Small intestine (tissue), 16 donors: ENCODE measurements at places on chromosomes 12 and 14. TPM values are rescaled to one million over a fixed set of nuclear protein-coding genes. Genes with fewer than 3 reads are reported as not detected.

The IL22 gene
- polyA plus RNA-seq = not detected

The CCDC77 gene
- polyA plus RNA-seq = 10.9 TPM

The GALNT9 gene
- 2.6 TPM for polyA plus RNA-seq

The LETMD1 gene
- 74.7 TPM for polyA plus RNA-seq

The GOLT1B gene
- 11.3 TPM for polyA plus RNA-seq

The OTUB2 gene
- 0.95 TPM for polyA plus RNA-seq
